Stimulated activated CD4-positive, alpha-beta T cell treated with anti-CD3 and anti-CD28 coated beads, Interleukin-12 subunit alpha, Interleukin-12 subunit beta, amount 100 ng/mL, for 24 hours (primary cell): ENCODE measurements at places on chromosomes 4 and X.
A peak's percentile ranks its signal among the peaks of the same experiment; 100 is the strongest.

- no peak for DNase-seq
These were observed 333 bp downstream of the BOD1L1 start for GRCh38 chr4:13627178-13627605.

DNA sequence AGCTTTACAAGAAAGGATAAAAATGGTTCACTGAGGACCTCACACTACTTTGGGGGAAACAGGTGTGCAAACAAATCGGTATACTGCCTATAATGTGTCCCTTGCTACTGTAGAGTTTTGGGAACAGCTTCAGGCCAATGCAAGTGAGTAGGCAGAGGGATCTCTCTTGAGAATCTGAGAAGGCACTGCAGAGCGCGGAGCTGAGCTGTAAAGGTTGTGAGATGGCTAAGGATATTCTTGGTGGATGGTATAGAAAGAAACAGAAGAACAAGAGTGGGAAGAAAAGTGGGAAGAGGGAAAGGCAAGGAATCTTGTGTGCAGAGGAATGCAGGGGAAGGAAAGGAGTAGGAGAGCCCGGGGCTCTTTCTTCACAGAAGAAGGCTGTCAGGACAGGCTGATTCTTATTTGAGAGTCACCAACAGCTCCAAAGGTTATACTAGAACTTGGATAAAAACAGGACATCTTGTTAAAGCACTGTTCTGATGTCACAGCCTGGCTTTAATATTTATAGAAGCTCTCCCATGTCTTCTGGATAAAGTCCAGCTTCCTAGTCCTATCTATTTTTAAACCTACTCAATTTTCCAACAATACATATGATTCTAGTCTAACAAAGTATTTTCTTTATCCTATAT lies 985.6 kb upstream of the HS3ST1 start:
- no peak for DNase-seq

DNA sequence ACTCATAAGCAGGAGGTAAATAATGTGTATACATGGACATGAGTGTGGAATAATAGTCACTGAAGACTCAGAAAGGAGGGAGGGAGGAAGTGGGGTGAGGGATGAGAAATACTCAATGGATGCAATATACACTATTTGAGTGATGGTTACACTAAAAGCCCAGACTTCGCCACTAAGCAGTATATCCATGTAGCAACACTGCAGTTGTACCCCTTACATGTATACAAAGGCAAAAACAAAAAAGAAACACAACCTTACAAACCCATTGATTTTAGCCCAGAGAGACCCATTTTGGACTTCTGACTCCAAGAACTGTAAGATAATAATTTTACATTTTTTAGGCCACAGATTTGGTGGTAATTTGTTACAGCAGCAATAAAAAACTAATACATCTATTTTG lies 51.5 kb downstream of the VMA21 start:
- no peak for DNase-seq

- DNase-seq = no peak
These were observed 151.9 kb upstream of the DIPK2B start for GRCh38 chrX:45352611-45353010.

DNA sequence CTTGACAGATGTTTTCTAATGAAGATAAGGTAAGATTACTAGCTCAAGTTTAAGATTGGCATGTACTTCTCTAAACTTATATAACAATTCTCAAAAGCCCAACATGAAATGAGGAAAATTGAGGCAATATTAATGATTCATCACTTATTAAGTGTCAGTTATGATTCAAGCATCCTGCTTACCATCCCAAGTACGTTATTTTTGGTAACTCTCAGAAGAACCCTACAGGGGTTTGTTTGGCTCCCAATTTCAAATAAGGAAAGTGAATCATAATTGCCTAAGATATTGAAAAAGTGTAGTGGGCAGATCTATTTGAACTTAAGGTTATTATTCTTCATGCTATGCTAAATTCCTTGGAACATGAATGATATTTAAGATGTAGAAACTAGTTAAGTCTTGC lies 387.9 kb upstream of the TENM3 start:
- DNase-seq = no peak

GRCh38 chr4:8588196-8588470 lies 4.4 kb upstream of the CPZ start:
- no peak for DNase-seq

- no peak for DNase-seq
These were observed 131.0 kb upstream of the HUWE1 start for GRCh38 chrX:53817548-53817947.

GRCh38 chr4:122163301-122163700 lies 11.2 kb downstream of the BLTP1 start:
- DNase-seq = no peak

DNA sequence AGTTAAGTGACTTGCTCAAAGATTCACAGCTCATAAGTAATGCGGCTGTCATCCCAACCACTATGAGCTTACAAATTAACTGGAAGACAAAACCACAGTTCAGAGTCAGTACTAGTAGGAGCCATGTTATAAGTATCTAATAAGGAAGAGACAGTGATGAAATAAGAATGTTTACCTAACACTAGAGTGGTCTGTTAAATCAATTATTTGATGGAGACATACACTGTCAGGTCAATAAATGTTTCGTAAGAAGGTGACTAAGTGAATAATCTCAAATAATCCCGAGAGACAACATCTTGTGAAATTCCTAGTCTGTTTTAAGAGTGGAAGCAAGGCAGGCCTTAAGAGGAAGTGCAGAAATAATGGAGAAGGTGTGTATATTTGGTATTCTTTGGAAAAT lies 25.8 kb upstream of the AMELX start:
- DNase-seq = no peak

- no peak for DNase-seq
These were observed 86.8 kb upstream of the NPFFR2 start for GRCh38 chr4:71944956-71945355.

GRCh38 chrX:32871636-32872035 lies 339.7 kb downstream of the DMD start:
- no peak for DNase-seq

DNA sequence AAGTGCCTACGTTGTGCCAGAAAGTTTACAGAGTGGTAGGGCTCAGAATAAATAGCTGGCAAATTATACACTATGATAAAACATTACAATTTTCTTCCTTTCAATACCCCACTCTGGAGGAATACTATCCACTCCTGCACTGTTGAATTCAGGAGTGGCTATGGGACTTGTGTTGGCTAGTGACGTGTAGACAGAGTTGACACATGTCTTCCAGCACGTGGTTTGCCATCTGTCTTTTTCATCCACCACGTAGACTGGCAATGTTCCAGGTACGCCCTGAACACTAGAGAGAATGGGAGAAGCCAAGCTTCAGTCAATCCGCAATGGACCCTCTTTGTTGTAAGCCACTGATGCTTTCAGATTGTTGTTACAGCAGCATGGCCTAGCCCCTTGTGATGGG lies 168.8 kb upstream of the RBPJ start:
- DNase-seq = no peak

DNA sequence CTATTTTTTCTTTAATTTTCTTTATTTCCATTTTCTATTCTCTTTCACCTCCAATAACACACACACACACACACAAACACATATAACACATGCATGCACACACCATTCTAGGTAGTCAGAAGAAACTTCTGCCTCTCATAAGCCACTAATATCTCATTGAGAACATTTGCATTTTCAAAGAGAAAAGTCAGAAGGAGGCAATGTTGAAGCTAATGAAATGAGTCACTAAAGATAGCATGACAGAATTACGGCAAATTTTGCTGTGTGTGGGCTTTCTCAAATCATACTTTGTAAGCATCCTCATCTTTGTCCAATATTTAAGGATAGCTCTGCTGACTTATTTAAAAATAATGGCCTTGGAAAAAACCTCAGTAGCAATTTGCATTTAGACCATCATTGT lies 291.3 kb downstream of the GUCY2F start:
- no peak for DNase-seq

DNA sequence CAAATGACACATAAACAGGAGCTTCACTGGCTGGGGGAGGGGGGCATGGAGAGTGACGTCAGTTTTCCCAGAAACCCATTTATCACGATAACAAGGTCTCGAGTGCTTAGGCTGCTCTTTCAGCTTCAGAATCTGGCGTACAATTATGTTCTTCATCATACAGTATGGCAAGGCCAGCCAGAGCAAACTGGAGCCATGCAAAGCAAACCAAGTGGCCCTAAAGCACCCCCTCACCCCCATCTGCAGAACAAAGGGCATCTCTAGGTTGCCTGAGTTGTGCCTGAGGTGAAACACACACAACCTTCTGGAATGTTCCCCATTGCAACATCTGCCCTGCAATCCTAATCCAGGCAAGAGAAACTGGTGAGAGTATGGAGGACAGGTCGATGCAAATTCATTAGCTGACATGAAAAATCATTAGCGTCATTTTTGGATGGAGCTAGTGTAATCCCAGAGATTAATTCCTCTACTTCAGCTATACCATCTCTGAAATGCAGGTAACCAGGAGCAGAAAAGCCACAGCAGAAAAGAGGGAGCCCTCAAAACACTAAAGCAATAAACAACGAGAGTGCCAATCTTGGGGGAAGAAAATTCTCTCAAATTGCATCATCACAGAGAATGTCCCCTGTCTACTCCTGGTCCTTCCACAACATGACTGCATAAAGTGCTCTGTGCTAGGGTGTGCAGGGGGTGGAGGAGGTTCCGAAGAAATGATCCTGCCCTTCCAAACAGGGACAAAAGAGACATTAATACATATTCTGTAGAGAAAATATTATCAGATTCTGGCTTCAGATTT lies 1.8 kb downstream of the SEPTIN6 start:
- DNase-seq = peak; percentile 67

DNA sequence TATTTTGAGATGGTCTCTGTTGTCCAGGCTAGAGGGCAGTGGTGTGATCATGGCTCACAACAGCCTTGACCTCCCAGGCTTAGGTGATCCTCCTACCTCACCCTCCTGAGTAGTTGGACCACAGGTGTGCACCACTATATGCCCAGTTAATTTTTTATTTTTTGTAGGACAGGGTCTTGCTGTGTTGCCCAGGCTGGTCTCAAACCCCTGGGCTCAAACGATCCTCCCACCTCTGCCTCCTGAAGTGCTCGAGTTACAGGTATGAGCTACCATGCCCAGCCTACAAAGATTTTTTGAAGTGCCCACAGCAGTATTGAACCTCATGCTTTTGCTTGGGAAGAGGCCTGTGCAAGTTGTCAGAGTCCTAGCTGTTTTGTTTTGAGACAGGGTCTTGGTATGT lies 31.1 kb downstream of the NSD2 start:
- no peak for DNase-seq

GRCh38 chr4:25012655-25013054 lies 18.1 kb downstream of the LGI2 start:
- no peak for DNase-seq

- no peak for DNase-seq
These were observed 152.6 kb downstream of the MAGEB17 start for GRCh38 chrX:16319929-16320328.

- DNase-seq = no peak
These were observed 701 bp upstream of the BCOR start for GRCh38 chrX:40098264-40099054.

- no peak for DNase-seq
These were observed 16.6 kb downstream of the MAGEA9B start for GRCh38 chrX:149570668-149571067.

DNA sequence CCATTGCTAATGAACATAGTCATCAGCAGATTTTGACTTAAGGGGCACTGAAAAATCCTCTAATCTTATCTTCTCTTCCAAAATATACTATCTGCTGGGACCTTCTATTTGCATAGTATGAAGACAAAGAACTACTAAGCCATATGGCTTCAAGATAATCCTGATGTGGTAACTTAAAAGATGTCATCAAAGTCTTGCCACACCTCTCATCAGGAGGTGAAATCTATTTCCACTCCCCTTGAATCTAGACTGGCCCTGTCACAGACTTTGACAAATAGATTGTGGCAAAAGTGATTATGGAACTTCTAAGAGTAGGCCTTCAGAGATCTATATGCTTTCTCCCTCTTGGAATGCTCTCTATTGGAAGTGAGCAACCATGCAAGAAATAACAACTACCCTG lies 27.3 kb upstream of the TET2 start:
- DNase-seq = no peak

DNA sequence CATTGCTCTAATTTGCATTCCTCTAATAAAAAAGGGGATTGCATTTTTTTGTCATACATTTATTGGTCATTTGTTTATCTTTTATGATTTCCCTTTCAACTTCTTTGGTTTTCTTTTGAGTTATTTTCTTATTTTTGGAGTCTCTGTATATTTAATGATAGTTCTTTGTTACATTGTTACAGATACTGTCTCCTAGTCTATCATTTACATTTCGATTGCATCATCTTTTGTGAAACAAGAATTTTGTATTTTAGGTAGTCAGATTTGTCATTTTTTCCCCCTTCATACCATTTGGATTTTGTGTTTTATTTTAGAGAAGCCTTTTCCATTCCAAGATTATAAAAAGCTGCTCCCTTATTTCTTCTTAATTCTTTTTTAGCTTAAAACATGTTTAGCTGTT lies 37.1 kb downstream of the SNX25 start:
- DNase-seq = no peak

DNA sequence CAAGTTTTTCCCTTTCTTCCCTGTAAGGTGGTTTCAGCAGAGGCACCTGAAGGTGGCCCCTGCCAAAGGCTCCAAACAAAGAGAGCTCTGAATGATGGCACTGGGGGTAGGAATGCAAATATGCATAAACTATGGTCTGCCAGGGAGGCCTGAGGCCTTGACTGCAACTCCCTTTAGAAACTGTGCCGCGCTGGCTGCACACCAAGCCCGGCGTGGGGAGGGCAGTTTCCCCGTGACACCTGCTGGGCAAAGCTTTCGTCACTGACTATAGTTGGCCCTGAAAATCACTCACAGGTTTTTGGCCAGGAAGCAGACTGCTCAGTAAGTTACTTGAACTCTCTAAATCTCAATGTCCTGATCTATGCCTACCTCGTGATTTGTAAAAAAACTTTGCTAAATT lies 97.8 kb upstream of the ATOH1 start:
- DNase-seq = no peak

GRCh38 chrX:8867406-8867805 lies 66.2 kb upstream of the FAM9A start:
- DNase-seq = no peak

DNA sequence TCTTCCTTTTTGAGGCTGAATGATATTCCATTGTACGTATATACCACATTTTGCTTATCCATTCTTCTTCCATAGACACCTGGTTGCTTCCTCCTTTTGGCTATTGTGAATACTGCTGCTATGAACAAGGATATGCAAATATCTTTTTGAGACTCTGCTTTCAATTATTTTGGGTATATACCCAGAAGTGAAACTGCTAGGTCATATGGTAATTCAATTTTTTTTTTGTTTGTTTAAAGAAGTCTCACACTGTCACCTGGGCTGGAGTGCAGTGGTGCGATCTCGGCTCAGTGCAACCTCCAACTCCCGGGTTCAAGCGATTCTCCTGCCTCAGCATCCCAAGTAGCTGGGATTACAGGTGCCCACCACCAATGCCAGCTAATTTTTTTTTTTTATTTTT lies 75.3 kb downstream of the METTL14 start:
- no peak for DNase-seq

DNA sequence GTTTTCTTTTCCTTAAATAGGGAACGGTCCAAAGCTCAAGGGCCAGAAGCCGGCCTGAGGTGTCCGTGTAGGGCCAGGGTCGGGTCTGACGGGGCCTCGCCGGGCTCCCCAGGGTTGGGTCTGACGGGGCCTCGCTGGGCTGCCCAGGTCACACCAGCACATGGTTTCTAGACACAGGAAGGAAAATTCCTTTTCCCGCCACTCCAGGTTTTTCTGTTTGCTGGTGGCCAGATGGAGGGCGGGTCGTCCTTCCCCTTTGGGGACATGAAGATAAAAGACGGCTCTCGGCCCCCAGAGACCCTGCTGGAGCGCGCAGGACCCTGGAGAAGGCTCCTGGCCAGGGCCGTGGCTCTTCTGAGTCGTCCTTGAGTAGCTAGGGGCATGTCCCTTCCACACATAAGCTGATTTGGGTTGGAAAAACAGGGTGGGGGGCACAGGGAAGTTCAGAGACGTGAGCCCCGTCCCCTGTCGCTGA lies 35.1 kb downstream of the PIGG start:
- DNase-seq = no peak
